ENCODE measurements at places on chromosomes 12 and 14.
A peak's percentile ranks its signal among the peaks of the same experiment; 100 is the strongest.

- peaks cover 44% of the 10 kb centered on the region for H3K4me1 ChIP-seq
- no peaks in the 10 kb centered on the region for H3K36me3 ChIP-seq
- DNase-seq: peak; percentile 47
- no peaks in the 10 kb centered on the region for H3K27me3 ChIP-seq
- H3K27ac ChIP-seq: peak overlapping the region; percentile 97
- H3K4me3 ChIP-seq: peak overlapping the region; percentile 92
These were observed 1.2 kb downstream of the PXN start for GRCh38 chr12:120264086-120264903.

- H3K27ac ChIP-seq: no peak overlapping the region
- DNase-seq: no peak
- H3K27me3 ChIP-seq: no peaks in the 10 kb centered on the region
- no peaks in the 10 kb centered on the region for H3K4me1 ChIP-seq
- no peak overlapping the region for H3K4me3 ChIP-seq
These were observed 33.7 kb upstream of the ADAMTS20 start for GRCh38 chr12:43585676-43586075.

GRCh38 chr12:41905073-41905758 lies 239.5 kb downstream of the GXYLT1 start:
- H3K27me3 ChIP-seq: no peaks in the 10 kb centered on the region
- H3K36me3 ChIP-seq: no peaks in the 10 kb centered on the region
- no peak overlapping the region for H3K27ac ChIP-seq
- H3K4me3 ChIP-seq: no peak overlapping the region
- no peak for DNase-seq
- H3K4me1 ChIP-seq: no peaks in the 10 kb centered on the region

DNA sequence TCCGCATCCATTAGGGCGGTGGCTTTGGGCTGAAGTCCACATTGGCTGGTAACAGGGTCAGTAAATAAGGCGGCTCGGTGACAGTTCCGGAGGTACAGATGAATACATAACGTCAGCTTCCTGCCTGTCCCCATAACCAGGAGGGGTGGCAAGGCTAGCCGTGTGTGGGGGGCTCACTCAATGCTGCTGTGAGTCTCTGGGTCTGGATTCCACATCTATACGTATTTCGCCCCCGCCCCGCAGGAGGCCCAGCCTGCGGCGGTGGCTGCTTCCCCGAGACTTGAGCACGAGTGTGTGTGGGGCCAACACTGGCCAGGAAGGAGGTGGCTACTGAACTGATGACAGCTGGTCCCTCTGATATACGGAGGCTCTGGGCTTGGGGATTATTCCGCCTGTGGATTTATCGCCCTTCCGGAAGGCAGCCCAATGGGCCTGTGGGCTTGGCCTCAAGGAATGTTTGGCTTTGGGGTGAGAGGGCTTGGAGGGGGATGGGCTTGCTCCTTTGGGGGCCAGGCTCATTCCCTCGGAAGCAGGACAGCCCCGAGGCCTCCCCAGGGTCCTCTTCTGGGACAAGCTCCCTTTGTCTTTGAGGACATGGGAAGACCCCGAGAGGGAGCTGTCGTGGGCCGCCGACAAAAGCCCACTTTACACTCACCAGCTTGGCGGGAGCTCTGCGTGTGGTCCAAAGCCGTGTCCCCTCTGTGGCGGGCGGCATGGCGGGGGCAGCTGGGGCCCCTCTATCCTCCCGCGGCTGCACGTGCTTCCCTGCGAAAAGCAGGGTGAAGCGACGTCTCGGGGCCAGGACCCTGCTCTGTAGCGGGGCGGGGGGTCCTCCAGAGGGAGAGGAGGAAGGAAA lies 82.1 kb downstream of the KIF26A start:
- H3K36me3 ChIP-seq: no peaks in the 10 kb centered on the region
- no peak overlapping the region for H3K4me3 ChIP-seq
- no peaks in the 10 kb centered on the region for H3K4me1 ChIP-seq
- DNase-seq: no peak
- no peaks in the 10 kb centered on the region for H3K27me3 ChIP-seq

- no peak for DNase-seq
- no peak overlapping the region for H3K4me3 ChIP-seq
- H3K4me1 ChIP-seq: peaks cover 4% of the 10 kb centered on the region
These were observed 14.7 kb downstream of the TMEM119 start for GRCh38 chr12:108582978-108583770.

DNA sequence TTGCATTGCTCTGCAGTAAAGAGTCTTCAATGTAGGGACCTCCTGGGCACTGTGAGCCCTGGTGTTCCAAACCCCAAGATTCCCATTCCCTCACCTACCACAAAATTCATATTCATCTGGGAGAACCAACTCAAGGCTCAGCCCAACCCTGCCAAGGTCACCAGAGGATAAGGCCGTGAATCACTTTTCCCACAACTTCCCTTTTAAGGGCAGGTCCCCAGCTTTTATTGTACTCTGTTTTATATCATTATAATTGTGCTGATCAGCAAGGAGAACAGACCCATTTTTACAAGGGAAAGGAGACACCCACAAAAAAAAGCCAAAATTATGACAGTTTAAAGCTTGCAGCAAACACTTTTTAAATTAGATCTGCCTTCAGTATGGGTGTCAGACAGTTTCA lies 363.0 kb upstream of the FKBP4 start:
- no peak for DNase-seq
- no peak overlapping the region for H3K4me3 ChIP-seq
- H3K27ac ChIP-seq: no peak overlapping the region
- no peaks in the 10 kb centered on the region for H3K4me1 ChIP-seq

DNA sequence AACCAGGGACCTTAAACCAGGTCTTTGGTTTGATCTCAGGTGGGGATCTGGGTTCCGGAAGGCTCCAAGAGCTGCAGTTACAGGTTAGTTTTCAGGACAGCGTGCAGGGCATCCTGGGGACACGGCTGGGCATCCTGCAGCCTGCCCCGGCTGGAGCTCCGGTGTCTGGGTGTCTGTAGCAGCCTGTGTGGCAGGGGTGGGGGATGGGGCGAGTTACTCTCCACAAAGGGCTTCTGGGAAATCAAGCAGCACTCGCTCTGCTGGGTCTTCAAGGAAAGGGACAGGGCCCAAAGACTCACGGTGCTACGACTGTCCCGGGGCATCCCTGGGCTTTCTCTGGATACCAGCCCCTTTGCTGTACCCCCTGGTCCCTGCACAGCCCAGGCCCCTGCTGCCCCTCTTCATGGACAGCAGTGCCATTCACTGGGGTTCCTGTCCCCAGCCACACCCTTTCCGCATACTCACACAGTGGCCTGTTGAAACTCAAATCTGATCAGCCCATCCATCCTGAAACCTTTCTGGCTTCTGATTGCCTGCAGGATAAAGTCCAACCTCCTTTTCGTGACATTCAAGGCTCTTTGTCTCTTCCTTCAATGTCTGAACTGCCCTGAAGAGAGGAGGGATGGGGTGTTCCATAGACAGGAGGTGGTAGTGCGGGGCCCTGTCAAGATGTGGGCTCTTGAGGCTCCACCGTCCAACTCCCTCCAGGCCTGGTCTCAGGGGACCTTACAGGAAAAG lies 22.2 kb upstream of the PPP1R13B start:
- H3K36me3 ChIP-seq: no peaks in the 10 kb centered on the region
- no peaks in the 10 kb centered on the region for H3K27me3 ChIP-seq
- H3K27ac ChIP-seq: peak overlapping the region; percentile 77
- no peak overlapping the region for H3K4me3 ChIP-seq
- peaks cover 19% of the 10 kb centered on the region for H3K4me1 ChIP-seq

- H3K4me1 ChIP-seq: no peaks in the 10 kb centered on the region
- no peak overlapping the region for H3K27ac ChIP-seq
- no peak overlapping the region for H3K4me3 ChIP-seq
- no peak for DNase-seq
These were observed 114.2 kb upstream of the PLEKHA5 start for GRCh38 chr12:19015285-19015684.

DNA sequence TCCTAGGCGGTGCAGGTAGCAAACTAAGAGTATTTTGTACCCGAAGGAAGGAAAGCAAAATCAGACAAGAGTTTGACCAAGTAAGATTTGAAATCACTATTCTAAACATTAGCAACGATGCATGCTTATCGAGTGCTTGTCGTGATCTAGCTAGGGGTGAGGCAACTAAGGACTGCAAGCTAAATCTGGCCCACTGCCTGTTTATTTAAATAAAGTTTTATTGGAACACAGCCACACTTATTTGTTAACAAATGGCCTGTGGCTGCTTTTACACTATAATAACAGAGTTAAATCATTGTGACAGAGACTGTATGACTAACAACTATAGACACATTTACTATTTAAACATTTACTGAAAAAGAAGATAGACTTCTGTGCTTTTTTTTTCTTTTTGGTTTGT lies 983.6 kb downstream of the VRK1 start:
- no peak overlapping the region for H3K27ac ChIP-seq
- H3K4me1 ChIP-seq: no peaks in the 10 kb centered on the region
- H3K4me3 ChIP-seq: no peak overlapping the region
- no peaks in the 10 kb centered on the region for H3K27me3 ChIP-seq
